ENCODE measurements at places on chromosomes 6 and 20.

DNA sequence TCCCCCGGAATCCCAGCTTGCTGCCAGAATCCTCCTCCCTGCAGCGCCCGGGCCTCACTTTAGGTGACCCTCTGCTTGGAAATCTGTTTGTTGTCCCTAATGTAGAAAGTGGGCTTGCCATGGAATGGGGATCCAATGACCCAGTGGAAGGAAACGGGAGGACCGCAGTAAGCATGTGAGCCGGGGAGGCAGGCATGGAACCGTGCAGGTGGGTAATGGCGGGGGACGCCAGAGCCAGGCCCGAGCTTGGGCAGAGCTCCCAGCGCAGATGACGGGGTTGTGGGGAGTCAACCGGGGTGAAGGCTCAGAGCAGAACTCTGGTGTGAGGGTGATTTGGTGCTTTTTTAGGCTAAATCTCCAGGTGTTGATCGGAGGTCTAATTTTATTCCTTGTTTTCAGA lies 188.3 kb downstream of the QKI start:
- DNase-seq, result no peak

DNA sequence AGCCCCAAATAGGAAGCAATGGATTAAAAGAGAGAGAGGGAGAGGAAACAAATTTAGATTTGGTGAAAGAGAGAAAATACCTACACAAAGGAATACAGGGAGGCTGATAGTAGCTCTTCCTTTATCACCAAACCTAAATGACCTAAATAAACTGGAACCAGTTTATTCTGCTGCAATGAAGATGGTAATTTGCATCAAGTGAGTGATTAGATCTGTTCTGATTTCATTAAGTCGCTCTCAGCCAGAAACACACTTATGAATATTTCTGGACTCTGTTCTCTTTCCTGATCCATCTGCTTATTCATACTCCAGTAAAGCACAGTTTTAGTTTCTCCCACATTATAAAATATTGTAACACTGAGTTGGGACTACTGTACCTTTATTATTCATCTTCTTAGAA lies 83.4 kb upstream of the BMP5 start:
- DNase-seq, result no peak

- peak; percentile 73 for DNase-seq
Observed at GRCh38 chr6:33579828-33580714, at the start of gene BAK1. Gene BAK1 (minus strand): TSS chr6:33580276. CDS start chr6:33577604, 2,672 bp downstream.

DNA sequence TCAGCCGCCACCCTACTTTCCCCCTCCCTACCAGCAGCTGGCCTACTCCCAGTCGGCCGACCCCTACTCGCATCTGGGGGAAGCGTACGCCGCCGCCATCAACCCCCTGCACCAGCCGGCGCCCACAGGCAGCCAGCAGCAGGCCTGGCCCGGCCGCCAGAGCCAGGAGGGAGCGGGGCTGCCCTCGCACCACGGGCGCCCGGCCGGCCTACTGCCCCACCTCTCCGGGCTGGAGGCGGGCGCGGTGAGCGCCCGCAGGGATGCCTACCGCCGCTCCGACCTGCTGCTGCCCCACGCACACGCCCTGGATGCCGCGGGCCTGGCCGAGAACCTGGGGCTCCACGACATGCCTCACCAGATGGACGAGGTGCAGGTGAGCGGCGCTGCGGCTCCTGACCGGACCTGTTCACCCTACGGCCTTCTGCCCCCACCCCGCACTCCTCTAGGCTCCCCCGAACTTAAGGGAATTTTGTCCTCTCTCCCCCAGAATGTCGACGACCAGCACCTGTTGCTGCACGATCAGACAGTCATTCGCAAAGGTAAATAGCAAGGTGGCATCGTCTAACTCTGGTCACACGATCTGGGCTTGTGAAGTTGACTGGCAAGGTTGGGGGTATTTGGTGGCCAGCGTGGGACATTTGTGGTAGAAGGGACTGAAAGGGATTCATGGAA lies 2.3 kb downstream of the TFAP2C start:
- no peak for DNase-seq

GRCh38 chr6:170117111-170117972 lies 173.5 kb downstream of the DLL1 start:
- no peak for DNase-seq

- no peak for DNase-seq
Observed at GRCh38 chr20:23532533-23532932, 35.8 kb downstream of the CST9L start.

DNA sequence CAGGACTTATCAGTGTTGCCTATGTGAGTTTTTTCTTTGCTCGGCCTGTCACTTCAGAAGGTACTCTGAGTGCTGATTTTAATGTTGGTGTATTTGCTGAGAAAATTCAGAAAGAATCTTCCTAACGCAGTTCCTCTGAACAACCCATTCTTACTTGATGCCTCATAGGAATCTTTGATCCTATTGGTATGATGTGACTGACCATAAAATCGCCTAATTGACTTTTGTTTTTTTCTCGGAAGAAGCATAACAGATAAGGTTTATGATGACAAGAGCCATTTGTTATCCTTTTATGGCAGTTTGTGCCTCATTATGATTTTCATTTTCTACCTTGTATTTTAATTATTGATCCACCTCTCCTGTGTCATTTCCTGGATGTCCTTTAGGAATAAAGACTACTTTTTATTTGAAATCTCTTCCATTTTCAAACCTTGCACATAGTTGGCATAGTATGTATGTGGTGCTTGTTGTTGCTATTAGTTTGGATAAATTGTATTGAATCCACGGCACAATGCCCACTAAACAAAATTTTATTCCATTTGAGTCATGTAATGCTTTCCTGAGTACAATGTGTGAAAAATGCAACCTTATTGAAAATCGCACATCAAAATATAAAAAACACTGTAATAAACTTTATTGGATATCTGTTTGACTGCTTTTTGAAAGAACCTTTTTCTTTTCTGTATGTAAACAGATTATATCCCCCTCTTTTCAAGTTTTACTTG lies 37.3 kb downstream of the LRRC1 start:
- no peak for DNase-seq

- DNase-seq, result no peak
Observed at GRCh38 chr20:58697201-58697866, 4.7 kb downstream of the NPEPL1 start.

DNA sequence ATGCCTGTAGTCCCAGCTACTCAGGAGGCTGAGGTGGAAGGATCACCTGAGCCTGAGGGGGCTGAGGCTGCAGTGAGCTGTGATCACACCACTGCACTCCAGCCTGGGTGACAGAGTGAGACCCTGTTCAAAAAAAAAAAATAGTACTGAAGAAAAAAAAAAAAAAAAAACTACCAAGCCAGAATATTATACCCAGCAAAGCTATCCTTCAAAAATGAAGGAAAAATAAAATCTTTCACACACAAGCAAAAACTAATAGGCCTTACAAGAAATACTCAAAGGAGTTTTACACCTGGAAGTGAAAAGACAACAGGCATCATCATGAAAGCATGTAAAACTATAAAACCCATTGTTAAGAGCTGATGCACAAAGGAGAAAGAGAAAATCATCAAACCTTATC lies 37.5 kb upstream of the SRSF6 start:
- no peak for DNase-seq

- no peak for DNase-seq
Observed at GRCh38 chr6:169985121-169986015, 233.9 kb downstream of the ERMARD start.

- no peak for DNase-seq
Observed at GRCh38 chr6:164523087-164523654, 786.2 kb downstream of the C6orf118 start.

DNA sequence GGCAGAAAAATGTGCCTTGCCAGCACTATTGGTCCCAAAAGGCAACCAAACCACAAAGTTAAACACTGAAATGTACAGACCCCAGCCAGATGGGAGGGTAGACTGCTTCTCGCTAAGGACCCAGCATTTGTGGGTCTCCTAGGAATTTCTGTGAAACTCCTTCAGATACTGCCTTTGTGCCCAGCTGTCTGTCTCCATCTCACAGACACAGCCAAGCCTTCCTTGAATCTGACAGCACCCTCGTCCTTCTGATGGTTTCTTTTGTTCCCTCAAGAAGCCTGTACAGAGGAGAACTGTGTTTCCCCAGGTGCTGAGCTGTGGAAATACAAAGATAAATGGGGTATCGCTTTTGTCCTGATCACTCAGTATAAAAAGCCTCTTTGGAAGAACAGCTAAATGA lies 254.0 kb upstream of the TAB2 start:
- no peak for DNase-seq

DNA sequence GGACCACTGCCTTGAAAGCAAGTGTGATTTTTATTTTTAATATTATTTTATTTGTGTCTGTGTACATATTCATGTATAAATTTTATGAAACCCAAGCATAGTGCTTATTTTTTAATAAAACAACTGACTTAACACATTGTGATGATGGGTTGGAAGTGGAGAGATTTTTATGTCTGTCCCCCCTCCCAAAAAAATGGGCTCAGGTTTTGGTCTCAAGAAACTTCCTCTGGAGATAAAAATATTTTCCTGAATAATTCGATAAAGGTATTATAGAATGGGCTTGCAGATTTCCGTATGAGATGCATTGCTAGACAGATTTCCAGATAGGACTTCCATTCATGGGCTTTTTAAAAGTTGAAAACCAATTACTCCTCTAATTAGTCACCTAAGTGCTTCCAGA lies 2.7 kb downstream of the FOXQ1 start:
- DNase-seq, result no peak

DNA sequence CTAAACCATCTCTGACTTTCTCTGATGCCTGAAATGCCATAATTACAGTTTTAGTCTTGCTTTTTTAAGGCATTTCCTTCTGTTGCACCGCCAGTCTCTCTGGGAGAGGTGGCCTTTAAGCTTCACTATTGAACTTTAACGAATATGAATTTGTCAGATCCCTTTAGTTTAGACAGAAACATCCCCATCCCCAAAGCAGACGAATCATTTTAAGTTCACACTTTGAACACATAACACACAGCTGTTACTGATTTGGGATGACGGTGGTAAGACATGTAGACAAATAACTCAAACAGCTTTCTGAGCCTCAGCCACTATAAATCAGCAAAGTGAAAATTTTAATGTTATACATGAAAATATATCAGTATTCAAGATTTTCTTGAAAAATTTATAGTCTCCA lies 7.2 kb upstream of the IPCEF1 start:
- no peak for DNase-seq

- no peak for DNase-seq
Observed at GRCh38 chr20:5870568-5870981, 79.8 kb downstream of the TRMT6 start.

GRCh38 chr20:61753987-61754956 lies 311.4 kb downstream of the TAF4 start:
- no peak for DNase-seq

DNA sequence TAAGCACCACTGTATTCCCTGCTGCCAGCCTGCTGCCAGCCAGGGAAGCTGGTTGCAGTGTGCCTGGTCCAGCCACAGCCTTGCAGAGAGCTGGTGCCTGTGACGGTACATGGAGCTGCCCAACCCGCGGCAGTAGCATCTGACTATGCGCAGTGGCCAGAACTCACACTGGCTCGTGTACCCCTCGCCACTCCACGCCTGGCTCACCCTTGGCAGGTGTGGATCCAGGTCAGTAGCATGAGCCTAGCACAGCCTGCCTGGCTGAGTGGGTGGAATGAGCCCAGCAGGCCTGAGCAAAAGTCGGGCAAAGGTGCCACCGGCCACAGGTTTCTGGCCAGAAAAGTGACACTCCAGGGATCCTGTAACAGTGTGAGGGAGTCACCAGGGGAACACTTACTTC lies 361.7 kb upstream of the MAP3K7 start:
- no peak for DNase-seq

- no peak for DNase-seq
Observed at GRCh38 chr20:16007962-16008361, 565.3 kb downstream of the KIF16B start.

Data from NCI-H1092 (cell line).